NCI-H2081 (cell line): ENCODE measurements at places on chromosomes 4 and X.

- no peak for DNase-seq
Observed at GRCh38 chr4:24568425-24568824, 15.9 kb downstream of the DHX15 start.

GRCh38 chr4:13659341-13660070 is 32.0 kb upstream of the BOD1L1 start:
- no peak for DNase-seq

DNA sequence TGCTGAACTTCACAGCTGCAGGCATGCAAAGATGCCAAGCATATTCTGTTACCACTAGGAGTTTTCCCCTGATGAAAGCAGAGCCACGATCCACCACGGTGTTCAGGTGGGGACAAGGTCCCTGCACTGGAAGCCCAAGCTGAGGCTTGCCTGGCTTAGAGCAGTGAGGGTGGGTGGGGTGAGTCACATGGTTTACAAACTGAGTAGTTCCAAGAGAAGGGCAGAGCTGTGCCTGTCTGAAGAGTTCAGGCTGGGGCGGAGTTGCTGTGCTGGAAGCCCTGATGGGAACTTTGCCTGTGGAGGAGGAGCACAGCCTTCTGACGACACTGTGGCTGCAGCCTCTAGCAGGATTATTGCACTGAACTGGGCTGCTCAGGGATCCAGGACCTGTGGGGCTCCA is 45.5 kb downstream of the FAM9B start:
- no peak for DNase-seq

DNA sequence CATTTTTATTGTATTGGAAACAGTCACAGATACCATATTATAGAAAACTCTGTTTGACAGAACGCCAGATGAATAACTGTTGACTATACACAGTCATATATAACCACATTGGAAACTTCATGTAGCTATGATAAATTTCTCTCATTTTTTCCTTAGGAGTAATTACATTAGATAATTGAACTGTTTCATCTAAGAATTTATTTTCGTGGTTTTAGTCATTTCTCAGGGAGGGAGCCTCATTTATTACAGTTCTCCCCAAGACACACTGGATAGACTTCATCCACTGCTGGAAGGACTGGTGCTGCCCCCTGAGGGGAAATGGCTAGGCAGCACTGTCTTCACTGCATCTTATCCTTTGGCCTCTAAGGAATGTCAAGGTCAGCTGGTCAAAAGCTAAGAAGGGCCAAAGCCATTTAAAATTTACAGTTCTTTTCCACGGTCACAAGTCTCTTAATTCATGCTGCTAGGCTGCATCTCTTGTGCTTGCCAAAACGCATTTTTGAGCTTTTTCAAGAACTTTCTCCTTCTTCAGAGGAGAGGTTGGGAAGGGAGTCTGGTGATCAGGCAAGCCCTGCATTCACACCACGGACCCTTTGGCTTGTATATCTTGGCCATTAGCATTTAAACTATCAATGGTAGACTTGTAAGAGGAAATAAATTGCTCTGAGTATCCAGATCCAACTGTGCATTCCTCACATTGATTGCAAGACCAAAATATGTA is 145.1 kb downstream of the CBR4 start:
- no peak for DNase-seq

- peak; percentile 34 for DNase-seq
Observed at GRCh38 chrX:71128915-71129765, 10.7 kb downstream of the MED12 start.

DNA sequence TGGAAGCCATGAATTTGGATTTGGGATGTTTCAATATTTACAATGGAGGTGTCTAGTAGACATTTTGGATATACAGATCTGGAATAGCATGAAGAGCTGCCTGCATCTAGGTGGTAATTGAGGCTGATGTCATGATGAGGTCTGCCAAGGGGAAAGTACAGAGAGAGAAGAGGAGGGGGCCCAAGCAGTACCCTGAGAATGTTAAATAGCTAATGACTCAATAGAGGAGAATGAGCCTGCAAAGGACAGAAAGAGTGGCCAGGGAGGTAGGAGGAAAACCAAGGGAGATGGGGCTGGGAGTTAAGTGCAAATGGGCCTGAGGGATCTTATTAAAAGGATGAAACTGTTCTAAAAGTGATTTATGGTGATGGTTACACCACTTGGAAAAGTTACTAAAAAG is 182.2 kb upstream of the KIT start:
- DNase-seq, result no peak

DNA sequence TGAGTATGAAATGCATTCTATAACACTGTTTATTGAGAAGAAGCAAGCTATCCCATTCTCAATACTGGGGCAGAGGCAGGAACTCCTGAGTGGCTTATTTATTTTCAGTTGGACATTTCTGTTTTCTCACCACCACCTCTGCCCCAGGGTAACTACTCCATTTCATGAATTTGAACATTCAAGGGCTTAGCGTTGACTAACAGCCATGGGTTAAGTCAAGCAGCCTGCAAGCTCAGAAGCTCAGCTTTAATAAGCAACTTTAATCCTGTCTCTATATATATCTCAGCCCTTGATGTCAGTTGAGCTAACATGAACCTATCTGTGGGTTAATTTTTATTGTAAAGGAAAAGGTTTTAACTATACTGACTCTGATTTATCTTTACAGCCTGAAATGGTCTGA is 93.8 kb downstream of the MBNL3 start:
- DNase-seq, result no peak

DNA sequence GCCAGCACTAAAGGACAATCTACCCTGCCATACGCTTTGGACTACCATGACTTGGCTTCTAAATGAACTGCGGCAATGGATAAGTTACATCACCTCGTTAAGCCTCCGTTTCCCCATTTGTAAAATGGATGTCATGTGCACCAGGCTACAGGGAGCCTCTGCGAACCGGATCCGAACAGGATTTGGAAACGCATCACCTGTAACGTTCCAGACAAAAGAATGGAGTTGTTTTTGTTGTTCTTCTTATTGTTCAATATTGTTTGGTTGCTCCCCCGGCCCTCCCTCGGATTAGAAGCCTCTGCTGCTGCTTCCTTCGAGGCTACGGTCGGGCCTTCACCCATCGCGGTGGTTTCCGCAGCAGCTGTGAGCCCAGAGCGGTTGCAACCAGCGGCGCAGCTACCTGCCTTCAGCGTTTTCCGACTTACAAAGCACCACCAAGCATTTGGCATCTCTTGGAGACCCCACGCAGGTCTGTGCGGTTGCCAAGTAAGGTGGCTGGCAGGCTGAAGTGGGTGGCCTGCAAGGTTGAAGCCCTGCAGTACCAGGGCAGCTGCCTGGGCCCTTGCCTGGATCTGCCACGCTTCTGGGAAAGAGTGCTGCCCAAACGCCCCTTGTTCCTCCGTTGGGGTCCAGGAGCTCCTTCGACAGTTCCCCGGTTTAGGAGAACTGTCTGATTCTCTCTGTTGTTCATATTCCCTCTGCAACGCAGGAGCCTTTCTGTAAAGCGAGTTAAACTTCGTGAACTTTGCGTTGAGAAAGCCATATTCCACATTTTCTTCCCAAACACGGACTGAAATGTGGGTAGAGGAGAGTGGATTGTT is 7.1 kb downstream of the NKX3-2 start:
- no peak for DNase-seq

DNA sequence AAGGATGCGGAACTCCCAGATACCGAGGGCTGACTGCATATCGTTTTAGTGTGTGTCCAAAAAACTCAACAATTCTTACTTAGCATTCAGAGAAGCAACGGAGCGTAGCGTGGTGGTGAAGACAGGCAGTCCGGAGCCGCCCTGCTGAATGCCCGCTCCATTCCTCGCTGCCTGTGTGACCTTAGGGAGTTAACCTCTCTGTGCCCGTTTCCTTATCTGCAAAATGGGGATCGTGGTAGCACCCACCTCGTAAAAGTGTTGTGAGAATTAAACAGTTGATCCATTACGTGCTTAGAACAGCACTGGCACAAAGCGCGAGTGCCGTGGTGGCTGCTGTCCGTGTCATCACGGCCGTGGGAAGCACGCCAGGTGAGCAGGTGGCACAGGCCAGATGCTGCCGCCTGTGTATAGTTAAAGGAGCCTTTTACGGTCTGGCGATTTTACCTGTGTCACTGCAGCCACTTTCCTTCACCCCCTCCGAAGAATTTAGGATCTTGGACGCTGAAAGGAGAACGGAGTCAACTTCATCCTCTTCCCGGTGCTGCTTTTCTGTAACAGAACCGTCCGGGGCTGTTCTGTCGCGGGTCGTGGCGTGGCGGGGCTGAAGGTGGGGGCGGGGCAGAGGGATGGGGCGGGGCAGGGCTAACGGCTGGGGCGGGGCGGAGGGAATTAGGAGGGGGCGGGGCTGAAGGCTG is 885 bp downstream of the CCDC110 start:
- DNase-seq, result peak; percentile 33

- no peak for DNase-seq
Observed at GRCh38 chrX:64188901-64189300, 16.6 kb downstream of the AMER1 start.

GRCh38 chr4:141711211-141711610 is 74.8 kb downstream of the IL15 start:
- no peak for DNase-seq

- DNase-seq, result no peak
Observed at GRCh38 chr4:73187325-73187724, 71.3 kb downstream of the ANKRD17 start.

- DNase-seq, result no peak
Observed at GRCh38 chr4:70734971-70735370, 13.2 kb downstream of the RUFY3 start.

- no peak for DNase-seq
Observed at GRCh38 chrX:16148896-16149295, 18.4 kb upstream of the MAGEB17 start.

DNA sequence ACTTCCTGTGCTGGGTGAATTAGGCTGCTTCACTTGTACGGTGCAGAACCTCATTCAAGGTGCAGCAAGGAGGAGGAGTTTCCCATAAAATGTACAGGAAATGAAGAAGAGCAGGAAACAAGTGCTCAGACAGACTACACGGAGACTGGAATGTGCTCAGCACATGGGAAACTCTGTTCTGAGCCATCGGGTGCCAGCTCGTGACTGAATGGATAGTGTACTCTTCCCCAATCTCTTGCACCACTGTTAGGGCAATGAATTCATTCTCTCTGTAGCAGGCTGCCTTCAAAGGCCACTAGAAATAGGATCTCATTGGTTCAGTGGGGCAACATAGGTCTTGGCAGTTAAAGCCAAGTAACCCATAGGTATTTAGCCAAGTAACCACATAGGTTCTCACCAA is 200.0 kb upstream of the LDB2 start:
- no peak for DNase-seq

- DNase-seq, result no peak
Observed at GRCh38 chrX:24229400-24229879, 79.9 kb downstream of the ZFX start.

DNA sequence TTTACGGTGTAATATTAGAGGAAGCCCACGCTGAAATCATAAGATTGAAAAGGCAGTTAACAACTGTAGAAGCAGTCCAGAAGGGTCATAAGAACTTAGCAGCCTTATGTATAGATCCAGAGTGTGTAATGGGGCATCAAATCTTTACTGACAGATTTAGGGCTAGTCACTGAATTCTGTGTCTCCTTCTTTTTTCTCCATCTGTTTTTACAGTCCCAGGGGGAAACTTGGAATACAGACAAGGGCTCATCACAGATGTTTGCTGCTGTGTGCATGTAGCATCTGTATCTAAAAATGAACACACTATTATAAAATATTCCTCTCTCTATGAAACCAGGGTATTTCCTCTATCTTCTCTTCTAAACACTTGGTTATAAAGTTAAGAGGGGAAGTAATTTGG is 43.9 kb downstream of the CYSLTR1 start:
- no peak for DNase-seq

DNA sequence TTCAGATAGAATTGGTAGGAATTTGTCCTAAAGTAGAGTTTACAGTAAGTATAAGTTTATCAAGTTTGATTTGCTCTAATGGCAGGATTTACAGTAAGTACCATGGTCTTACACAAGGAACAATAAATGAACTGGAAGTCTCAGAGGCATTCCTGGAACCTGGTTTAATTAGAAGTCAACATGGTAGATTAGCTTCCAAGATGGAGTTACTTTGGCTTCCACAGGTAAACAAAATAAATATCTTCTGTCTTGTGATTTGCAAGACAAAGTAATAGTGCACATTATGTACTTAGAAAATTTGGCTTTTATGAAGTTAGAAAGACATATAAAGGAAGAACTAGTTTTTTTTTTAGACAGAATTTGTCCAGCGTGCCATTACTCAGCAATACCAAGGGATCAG is 190.7 kb downstream of the GLUD2 start:
- no peak for DNase-seq

GRCh38 chr4:122588453-122589238 is 32.2 kb downstream of the IL21 start:
- DNase-seq, result no peak

DNA sequence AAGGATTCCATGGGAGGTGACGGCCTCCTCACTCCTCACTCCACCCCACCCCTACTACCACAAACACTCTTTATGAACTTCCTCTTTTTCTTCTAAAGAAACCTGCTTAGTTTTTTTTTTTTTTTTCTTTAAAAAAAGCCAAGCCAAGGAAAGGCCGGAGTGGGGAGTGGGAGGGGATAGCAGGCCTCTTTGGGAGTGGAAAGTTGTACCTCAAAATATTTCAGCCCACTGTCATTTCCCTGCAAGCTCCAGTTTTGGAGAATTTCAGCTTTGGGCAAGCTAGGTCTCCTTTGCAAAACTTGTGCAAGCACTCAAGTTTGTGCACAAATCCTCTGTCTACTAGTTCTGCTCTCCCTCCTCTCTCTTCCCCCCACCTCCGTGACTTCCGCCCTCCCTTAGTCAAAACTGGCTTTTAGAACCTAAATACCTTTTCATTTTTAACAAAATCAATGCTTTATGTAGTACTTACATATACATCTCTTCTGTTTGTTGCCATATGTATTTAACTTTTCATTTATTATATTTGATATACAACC is 512 bp upstream of the ANTXR2 start:
- no peak for DNase-seq

GRCh38 chr4:87141428-87141827 is 79.0 kb downstream of the KLHL8 start:
- DNase-seq, result no peak

DNA sequence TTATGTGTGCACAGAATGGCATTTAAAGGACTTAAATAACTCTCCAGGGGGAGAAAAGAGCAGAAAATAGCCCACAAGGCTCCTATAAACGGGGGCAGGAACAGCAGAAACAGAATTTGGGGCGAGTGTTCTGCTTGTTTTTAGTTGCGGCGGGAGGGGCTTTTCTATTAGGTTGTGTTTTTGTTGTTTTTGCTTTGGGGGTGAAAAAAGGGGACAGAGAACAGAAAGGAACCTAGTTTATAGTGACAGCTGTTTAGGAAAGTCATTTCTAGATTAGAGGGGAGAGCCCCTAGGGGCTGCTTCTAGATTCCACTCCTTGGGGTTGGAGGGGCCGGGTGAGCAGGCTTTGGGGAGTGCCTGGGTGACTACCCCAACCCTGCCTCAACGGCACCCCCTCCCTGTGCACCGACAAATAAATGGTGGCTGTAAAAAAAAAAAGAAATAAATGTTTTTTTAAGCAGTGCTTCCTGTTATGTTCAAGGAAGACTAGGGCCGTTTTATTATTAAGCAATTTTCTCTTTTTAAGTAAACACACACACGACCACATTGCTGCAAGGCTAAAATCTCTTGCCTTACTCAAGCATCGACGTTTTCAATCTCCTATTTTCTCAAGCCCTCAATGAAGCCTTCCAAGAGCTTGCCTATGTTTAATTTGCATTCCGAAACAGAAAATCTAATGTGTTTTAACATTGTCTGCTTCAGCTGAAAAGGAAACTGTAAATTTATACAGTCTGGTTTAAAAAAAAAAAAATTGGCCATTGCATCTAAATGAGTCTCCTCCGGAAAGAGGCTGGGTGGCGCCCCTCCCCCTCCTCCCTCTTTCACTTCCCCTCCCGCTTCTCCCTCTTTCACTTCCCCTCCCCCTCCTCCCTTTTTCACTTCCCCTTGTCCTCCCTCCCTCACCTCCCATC is 123.3 kb upstream of the TBL1X start:
- peak; percentile 31 for DNase-seq

- no peak for DNase-seq
Observed at GRCh38 chr4:39814403-39815185, 116.7 kb downstream of the UBE2K start.
